Ascending aorta (tissue), 2 donors: ENCODE measurements at places on chromosomes 3 and 15. TPM values are rescaled to one million over a fixed set of nuclear protein-coding genes. Genes with fewer than 3 reads are reported as not detected.

The PLSCR2 gene
- total RNA-seq: not detected

DNA sequence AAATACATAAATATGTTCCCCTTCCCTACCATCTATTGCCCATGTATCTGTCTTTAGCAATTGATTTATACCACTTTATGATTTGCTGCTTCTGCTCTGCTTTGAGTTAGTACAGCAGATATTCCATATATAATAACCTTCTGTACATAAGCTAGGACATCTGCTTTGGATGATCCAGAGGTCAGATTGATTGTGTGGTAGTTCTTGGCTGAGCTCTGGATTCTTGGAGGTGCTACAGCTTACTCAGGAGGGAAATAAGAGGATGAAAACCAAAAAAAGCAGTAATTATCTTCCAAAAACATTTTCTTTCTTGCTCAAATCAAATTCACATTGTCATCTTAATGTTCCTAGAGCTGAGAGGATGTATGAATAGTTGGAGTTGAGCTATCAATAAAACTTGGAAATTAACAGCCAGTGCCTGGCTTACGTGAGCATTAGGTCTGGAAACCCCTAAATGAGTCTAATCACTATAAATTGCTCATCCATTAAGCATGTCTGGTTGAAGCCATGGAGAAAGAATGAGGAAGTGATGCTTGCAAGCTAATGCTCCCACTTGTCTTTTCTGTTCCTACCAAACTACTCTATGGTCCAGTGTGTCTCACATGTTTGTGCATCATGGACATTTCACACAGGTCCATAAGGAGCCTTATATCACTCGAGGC is 36.3 kb upstream of the TMEM42 start:
- no peak for DNase-seq

DNA sequence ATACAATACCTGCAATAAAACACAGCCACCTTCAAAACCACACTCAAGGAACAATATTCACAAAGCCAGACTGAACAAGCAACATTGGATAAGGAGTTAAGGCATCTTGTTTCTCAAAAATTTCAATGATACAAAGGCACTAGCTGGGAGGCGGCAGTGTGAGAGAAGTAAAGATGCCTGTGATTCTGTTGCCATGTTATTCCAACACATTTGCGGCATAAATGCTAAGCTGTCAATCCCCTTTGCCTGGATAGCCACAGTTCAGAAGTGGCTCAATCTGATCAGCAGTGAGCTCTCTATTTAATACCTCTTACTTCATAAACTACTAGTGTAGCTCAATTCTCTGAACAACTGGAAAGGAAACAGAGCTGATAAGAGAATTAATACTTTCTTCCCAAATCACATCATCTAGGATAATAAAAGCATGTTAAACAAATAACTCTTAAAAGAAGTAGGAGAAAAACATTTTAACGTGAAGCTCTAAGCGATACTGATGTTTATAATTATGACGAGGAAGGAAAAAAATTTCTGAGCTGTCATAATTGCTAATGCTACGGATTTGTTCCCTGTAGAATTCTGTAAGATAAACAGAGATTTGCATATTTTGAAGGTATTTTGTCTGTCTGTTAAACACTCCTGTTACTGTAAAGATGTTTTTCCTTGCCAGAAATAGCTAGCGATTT is 358.4 kb downstream of the FOXP1 start:
- DNase-seq: no peak

GRCh38 chr3:38842266-38842965 is 26.4 kb upstream of the SCN10A start:
- no peak for DNase-seq

The CNTN6 gene
- total RNA-seq: not detected

DNA sequence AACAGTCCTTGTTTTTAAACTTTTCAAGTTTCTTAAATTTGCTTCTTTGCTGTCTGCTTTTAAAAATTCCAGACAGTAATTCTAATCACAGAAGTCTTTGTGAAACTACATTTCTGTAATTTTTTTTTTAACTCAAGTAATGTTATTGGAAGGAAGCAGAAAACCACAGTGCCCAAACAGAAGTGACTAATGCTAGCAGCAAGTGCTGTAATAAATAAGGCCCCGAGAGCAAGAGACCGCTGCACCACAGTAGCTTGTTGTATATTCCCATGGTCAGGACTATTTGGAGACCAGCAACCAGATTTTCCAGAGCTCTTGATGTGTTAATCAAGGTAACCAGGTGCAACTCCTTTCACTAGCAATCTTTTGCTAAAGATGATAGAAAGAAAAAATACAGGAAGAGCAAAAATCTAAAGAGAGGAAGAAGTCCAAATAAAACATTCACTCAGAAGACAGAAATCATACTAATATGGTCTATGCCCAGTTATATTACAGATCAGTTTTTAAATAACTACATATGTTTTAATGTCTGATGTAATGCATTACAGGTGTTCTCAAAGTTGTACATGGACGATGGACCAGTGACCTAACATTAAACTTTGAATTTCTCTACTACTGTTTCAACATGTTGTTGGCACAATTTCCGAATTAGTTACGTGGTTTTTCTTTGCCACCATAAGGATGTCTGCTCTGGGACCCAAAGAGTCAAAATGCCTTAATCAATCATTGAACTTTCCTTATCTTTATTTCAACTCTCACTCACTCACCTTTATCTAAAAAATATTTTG is 36.4 kb downstream of the WWTR1 start:
- no peak for DNase-seq

The MOBP gene
- total RNA-seq: not detected

DNA sequence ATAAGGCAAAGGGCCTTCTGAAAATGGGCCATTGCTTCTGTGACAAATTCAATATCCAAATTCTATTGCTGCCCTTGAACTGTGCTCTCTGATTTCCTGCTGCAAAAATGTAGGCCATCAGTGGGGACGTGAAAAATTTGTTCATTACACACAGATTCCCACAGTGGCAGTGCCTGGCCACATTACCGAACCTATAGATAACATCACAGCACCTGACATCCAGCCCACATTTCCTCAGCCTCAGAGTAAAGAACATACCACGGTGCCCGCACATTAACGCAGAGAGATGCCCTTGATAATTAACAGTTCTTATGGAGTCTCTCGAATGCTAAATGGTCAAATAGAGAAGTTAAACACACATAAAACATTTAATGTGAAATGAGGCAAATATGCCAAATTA is 931.6 kb upstream of the CFAP20DC start:
- DNase-seq: no peak
